Stimulated activated CD4-positive, alpha-beta T cell treated with anti-CD3 and anti-CD28 coated beads, Interleukin-2, amount 100 ng/mL, for 24 hours (primary cell): ENCODE measurements at places on chromosomes 6 and 20.

GRCh38 chr6:24743265-24743943 lies 24.4 kb upstream of the C6orf62 start:
- DNase-seq, result peak; percentile 47

- no peak for DNase-seq
Measured at GRCh38 chr6:19852090-19852457, 14.9 kb downstream of the ID4 start.

DNA sequence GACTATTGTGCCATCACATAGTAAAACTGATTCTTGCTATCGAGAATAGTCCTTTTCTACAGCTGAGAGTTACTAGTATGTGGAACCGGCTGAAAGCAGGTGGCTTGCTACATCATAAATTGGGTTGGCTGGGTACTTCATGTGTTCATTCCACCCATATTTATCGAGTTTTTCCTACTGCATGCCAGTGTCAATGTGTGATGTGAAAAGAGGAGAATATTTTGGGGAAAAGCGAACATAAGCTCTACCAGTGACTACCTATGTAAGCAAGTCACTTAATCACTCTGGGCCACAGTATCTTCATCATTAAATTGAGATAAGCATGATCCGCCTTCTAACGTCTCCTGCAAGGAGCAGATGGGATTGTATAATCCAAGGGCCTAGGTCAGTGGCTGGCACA lies 61.0 kb downstream of the TSHZ2 start:
- DNase-seq, result no peak

DNA sequence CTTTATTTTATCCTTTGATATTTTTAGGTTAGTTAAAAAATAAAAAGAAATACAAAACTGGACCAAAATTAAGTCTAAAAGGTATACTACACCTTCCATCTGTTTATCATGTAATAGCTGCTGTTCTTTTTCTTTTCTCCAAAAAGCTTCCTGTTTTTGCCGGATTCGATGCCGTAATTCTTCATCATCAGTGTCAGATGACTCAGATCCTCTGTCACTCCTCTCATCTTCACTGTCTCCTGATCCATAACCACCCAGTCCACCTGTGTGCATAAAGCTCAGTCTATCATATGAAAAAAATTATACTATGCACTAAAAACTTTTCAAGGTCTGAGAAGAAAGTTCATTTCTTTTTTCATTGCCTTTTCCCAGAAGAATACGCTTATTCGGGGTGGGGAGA lies 8.5 kb upstream of the COQ3 start:
- DNase-seq, result no peak

DNA sequence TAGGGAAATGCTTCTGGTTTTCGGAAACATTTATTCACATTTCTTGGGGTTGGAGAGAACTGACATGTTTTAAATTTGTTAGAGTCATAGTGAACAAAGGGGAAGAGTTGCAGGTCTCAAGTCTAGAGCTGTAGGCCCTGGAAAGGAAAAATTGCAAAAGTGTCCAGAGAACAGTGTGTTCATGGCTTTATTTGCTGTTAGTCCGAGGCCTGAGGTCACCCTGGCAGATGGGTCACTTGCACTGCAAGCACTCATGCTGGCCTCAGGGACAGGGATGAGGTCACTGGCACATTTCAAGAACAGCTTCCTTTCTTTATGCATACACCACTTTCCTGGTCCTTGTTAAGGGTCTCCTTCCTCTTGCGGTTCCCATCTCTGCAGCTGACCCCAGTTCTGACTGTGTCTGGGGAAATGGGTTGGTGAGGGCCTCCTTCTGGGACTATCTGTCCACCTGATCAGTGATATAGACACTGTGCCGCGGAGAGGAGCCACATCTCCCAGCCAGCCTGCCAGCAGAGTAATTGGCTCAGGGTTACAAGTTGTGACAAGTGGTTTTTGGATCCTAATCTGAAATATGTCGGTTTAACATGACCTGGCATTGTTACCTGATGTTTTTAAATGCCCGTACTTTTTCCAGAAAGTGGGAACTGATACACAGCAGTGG lies 194.0 kb downstream of the EYA4 start:
- no peak for DNase-seq

GRCh38 chr20:15141861-15142260 lies 804.4 kb upstream of the FLRT3 start:
- no peak for DNase-seq

DNA sequence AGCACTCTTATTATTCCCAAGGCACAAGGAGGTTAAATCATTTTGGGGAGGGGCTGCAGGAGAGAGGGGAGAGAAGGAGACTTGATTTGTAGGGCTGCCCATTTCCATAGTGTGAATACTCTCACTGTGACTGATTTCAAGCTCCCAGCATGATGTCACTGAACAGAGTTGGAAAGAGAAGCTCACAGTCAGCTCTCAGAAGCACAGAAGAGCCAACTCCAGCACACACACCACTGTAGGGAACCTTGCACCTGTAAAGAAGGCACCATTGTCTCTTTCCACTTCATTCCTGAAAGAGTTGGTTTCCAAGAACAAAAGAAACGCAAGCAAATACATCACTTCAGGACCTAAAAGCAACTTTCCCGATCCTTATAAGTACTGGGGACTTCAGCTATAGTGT lies 12.7 kb upstream of the STK35 start:
- no peak for DNase-seq

DNA sequence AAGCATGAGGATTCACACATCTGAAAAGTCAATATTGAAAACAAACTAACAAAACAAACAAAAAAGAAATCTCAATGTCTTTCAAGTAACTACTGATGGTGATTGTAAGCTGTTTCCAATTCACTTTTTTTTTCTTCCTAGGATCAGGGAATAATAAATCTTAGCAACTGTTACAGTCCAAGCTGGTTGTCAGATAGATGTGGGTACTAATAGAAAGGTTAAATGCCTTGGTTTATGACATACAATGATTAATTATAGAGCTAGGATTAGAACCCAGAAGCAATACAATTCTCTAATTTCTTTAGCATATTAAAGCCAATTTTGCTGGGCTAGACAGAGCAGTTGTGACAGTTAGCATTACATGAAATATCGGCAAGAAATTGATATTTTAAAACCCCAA lies 1301.6 kb downstream of the EPHA7 start:
- no peak for DNase-seq

- peak; percentile 84 for DNase-seq
Measured at GRCh38 chr6:90413867-90414266, 117.2 kb upstream of the BACH2 start.

GRCh38 chr6:40982917-40983316 lies 56.1 kb downstream of the UNC5CL start:
- no peak for DNase-seq

- no peak for DNase-seq
Measured at GRCh38 chr6:169019111-169019510, 234.5 kb downstream of the THBS2 start.

- no peak for DNase-seq
Measured at GRCh38 chr6:134768931-134769330, 181.0 kb downstream of the ALDH8A1 start.

GRCh38 chr20:49916146-49917002 lies 1.0 kb upstream of the SPATA2 start:
- no peak for DNase-seq

GRCh38 chr6:141677598-141678211 lies 455.0 kb upstream of the GJE1 start:
- no peak for DNase-seq

DNA sequence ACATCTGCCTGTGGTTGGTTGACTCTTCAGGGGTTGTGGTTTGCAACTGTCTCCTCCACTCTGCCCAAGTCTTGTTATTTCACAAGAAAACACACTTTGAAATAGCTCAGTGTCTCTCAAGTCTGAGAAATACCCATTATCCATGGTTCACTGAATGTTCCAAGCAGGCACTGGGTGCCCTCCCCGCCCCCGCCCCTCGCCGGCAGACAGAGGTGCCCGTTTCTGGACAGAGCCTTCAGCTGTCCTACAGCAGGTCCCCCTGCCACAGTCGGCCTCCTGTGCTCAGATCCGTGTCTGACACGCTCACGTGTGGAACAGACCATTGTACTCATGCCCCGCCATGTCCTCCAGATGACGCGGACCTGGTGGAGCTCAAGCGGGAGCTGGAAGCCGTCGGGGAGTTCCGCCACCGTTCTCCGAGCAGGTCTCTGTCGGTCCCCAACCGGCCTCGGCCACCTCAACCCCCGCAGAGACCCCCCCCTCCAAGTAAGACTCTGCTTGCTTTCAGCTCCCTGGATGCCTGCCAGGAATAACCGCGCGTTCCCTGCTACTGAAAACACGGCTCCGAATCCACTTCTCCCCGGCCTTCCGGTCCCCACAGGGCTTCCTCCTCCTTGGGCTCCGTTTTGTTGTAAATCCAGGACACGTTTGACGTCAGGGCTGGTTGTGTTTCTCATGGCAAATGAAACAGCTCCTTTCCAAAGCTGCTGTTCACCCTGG lies 81.4 kb downstream of the SERAC1 start:
- DNase-seq, result no peak

DNA sequence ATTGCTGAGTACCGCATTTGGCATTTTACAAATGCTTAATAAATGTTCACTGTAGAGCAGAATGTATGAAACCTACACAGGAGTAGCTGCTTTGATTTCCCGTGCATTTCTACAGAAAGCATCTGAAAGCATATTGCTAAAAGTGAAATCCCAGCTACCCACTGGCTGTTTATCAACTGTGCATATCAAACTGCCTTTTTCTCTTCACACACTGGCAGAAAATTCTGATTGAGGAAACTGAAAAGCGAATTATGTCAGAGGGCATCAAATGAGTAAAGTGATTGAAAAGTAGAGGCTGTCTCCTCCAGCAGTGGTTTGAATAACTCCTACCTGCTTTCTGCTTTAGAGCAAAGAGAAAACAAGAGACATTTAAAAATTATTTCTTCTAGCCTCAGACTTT lies 28.0 kb downstream of the STX11 start:
- no peak for DNase-seq

GRCh38 chr6:152462716-152463115 lies 174.4 kb downstream of the SYNE1 start:
- no peak for DNase-seq

DNA sequence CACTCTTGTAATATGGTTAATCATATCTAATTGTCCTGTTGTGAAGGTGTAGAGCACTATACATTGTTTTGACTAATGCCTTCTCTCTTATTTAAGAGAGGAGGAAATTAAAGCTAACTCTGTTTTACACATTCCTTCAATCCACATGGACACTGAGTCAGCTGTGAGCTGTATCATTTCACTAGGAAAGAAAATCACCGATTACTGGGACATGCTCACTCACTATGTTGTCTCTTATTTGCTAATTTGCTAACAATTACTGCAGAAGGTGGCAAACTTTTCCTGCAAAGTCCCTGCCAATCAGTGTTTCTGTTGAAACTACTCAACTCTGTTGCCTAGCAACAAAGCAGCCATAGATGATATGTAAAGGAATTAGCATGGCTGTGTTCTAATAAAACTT lies 98.2 kb downstream of the BCAS1 start:
- no peak for DNase-seq

DNA sequence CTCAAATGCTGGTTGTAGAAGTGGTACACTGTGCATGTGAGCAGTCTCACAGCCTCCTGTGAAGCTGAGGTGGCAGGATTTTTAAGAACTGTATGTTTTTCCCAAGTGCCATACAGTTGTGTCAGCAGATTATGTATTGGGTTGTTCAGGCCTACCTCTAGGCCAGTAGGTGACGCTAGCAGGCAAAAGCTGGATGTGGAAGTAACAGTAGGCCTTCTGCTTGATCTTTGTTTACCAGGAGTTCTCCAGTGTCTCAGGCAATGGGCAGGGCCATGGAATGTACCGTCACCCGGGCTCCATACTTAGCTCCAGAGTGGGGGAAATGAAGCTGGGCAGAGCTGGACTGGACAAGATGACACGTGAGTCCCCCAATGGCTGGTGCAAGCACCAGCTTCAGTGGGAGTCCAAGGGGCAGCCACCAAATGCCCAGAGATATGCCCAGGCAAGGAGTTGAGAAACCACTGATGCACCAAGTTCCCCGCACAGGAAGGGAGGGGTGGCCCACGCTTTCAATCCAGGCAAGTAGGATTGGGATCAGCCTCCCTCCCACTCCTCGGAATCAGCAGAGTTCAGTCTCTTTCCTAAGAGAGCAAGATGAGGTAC lies 289.7 kb downstream of the HTR1B start:
- DNase-seq, result no peak

- no peak for DNase-seq
Measured at GRCh38 chr20:17870086-17870740, 98.4 kb downstream of the SNX5 start.

DNA sequence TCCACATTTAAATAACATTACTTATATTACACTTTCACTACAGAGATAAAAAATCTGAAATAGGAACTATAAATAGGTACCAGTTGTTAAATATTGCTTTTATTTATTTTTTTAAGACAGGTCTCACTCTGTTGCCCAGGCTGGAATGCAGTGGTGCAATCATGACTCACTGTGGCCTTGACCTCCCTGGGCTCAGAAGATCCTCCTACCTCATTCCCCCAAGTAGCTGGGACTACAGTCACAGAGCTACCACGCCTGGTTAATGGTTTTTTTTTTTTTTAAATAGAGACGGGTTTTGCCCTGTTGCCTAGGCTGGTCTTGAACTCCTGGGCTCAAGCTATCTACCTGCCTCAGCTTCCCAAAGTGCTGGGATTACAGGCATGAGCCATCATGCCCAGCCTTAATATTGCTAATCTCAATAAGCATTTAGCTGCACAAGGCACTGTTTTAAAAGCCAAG lies 17.3 kb downstream of the EEF1E1 start:
- no peak for DNase-seq

GRCh38 chr6:30311101-30311500 lies 15.6 kb upstream of the TRIM39 start:
- DNase-seq, result no peak

DNA sequence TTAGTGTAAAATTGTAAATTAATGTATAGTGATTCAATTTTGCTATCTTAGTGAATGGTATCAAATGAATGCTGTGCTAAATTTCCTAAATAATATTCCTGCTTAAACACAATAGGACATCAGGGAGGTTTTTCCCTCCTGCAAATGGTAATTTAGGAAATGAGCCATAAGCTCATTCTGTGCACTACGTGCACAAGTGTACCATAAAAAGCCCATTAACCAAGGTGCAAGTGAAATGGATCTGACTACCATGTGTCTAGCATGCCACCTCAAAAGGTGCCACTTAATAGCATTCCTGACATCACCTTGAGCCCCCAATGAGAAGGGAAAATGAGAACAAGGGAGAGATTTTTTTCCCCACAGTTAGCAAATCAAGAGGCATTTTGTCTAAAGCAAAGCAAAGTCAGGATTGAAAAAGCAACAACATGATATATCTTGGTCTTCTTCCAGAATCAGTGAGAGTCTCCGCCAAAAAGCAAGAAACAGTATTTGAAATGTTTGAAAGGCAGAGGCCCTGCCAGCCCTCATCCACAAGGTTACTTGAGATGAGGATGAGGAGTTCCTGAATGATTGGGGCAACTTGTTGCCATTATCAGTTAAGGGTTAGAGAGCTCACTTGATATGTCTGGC lies 334.2 kb upstream of the RSPO3 start:
- no peak for DNase-seq
